ENCODE measurements at places on chromosomes 5 and 9.

- DNase-seq = no peak
Measured at GRCh38 chr9:6938447-6938846, 180.7 kb downstream of the KDM4C start.

DNA sequence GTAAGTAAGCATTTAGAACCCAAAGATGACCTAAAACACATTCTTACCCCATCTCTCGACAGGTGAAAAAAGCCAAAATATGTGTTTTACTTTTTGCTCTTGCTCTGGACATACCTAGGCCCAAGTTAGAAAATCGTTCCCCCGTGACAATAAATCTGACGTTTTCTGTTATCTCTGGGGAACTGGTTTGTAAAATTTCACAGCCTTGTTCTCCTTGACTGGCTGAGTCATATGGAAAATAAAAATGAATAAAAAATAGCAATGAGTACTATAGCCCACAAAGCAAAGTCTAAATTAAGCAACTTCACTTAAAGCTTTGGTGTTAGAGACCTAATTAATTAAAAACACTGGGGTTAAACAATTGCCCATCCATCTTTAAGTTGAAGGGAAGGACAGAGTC is 286.9 kb upstream of the CLINT1 start:
- no peak for DNase-seq

GRCh38 chr9:92385001-92385400 is 19.4 kb downstream of the OGN start:
- DNase-seq = no peak

DNA sequence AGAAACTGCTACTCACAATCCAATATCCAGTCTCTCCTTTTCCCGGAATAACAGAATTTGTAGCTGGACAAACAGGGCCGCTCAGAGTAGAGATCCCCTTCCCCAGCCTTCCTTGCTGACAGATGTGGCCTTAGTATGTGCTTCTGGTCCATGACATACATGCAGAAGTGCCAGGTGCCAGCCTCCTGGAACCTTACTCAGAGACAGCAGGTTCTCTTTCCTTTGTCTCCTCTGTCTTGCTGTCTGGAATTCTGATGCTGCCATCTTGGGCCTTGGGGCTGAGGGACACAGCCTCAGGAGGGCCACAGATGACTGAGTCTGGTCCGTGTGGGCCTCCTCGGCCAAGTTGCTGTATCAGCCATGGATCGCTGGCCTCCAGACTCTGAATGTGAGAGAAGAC is 210.1 kb downstream of the PAX5 start:
- no peak for DNase-seq

DNA sequence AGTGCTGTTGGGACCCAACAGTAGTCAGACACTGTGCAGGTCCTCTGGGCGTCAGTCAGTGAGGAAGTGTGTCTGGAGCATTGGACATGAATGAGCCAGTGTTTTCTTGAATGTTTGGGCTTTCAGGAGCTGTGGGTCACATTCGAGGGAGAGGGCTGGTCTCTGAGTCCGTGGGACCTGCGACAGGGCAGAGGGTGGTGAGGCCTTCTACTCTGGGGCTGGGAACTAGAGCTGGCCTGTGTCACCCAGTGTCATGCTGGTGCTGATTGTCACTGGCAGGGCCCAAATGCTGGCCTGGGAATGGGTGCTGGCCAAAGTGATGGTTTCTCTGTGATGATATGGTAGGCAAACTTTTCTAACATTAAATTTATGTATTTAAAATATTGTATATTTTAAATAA is 10.3 kb downstream of the POLR1E start:
- DNase-seq = no peak

GRCh38 chr9:130174920-130175321 is 2.7 kb downstream of the NCS1 start:
- DNase-seq = no peak

DNA sequence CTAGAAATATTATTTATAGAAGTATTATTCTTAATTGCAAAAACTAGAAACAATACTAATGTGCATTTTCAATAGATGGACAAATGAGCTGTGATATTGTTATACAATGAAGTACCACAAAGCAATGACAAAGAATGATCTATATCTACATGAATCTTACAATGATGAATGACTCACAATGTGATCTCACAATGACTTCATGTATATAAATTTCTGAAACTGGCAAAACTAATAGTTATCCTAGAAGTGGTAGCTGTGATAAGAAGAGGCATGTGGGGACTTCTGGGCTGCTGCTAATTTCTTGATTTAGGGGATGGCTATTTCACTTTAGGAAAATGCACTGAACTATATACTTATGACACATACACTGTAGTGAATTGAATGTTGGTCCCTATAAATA is 396.0 kb upstream of the ZNF608 start:
- DNase-seq = no peak

GRCh38 chr5:62690421-62690820 is 111.8 kb downstream of the LRRC70 start:
- DNase-seq = no peak

DNA sequence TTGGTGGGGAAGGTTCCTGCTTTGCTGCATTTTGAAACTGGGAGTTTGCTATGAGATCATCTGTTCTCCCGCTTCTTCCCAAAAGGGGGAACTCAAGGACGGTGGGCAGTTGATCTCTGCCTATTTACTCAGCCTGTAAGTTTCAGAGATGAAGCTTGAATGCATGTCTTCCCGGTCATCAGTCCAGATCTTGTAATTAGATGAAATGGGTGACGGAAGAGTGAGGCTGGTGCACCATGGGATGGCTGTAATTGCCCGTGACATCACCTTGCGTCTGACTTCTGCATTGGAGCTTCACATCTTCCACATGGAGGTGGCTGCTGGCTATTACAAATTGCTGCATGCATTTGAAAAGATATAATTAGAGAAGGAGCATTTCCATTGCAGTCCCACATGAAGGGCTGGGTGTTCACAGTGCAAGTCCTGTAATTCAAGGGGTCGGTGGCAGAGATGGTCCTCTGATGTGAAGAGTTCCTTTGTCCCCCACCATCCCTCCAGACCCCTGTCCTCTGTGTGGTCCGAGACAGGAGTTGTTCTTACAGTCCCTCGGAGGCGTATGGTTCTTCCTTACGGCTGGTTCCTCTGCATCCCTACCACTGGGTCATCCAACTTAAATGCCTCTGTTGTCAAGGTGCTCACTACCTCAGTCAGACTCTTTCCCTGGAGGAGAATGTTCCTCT is 72.9 kb downstream of the ZNF618 start:
- DNase-seq = no peak

DNA sequence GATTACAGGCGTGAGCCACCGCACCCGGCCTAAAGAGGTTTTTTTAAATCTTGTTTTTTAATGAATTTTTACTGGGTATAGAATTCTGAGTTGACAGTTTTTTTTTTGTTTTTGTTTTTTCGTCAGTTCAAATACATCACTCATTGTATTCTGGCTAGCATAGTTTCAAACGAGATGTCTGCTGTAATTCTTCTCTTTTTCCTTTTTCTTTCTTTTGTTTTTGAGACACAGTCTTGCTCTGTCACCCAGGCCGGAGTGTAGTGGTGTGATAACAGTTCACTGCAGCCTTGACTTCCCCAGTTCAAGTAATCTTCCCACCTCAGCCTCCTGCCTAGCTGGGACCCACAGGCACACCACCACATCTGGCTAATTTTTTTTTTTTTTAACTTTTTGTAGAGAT is 2.2 kb upstream of the PRRT1B start:
- no peak for DNase-seq

DNA sequence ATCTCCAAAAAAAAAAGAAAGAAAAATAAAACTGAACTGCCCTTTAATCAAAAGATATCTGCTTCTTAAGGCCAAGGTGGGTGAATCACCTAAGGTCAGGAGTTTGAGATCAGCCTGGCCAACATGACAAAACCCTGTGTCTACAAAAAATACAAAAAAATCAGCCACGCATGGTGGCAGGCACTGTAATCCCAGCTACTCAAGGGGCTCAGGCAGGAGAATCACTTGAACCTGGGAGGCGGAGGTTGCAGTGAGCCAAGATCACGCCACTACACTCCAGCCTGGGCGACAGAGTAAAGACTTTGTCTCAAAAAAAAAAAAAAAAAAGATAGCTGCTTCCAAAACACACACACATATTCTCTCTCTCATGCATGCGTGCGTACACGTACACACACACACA is 17.8 kb downstream of the SCAI start:
- DNase-seq = no peak

- no peak for DNase-seq
Measured at GRCh38 chr9:3758816-3759576, 233.2 kb upstream of the RFX3 start.

- no peak for DNase-seq
Measured at GRCh38 chr9:135708164-135708563, 6.2 kb downstream of the KCNT1 start.

Data from stimulated activated CD8-positive, alpha-beta memory T cell treated with anti-CD3 and anti-CD28 coated beads, Interleukin-2, amount 100 ng/mL, for 1 hour (primary cell).